Activated CD8-positive, alpha-beta T cell treated with anti-CD3 and anti-CD28 coated beads for 36 hours (primary cell): ENCODE measurements at places on chromosomes 3 and 15. TPM values are rescaled to one million over a fixed set of nuclear protein-coding genes. Genes with fewer than 3 reads are reported as not detected.

- H3K4me1 ChIP-seq, result peaks cover 5% of the 10 kb centered on the region
- H3K4me3 ChIP-seq, result no peak overlapping the region
- H3K27me3 ChIP-seq, result peaks cover 43% of the 10 kb centered on the region
- no peak overlapping the region for H3K27ac ChIP-seq
- DNase-seq, result no peak
Measured at GRCh38 chr3:141656771-141657170, 81.3 kb upstream of the RNF7 start.

GRCh38 chr3:54968546-54969172, 40.8 kb upstream of the LRTM1 start:
- DNase-seq, result no peak
- H3K36me3 ChIP-seq, result no peaks in the 10 kb centered on the region
- no peak overlapping the region for H3K4me3 ChIP-seq
- peaks cover 2% of the 10 kb centered on the region for H3K27me3 ChIP-seq

The RAB11A gene
- 106 TPM for total RNA-seq

- DNase-seq, result peak; percentile 76
- peaks cover 6% of the 10 kb centered on the region for H3K36me3 ChIP-seq
- peak overlapping the region; percentile 10 for H3K4me3 ChIP-seq
- H3K27ac ChIP-seq, result peak overlapping the region; percentile 87
Measured at GRCh38 chr3:46098319-46098761, 71.1 kb upstream of the XCR1 start.

The TMEM44 gene
- 5.0 TPM for total RNA-seq

- no peak overlapping the region for H3K4me3 ChIP-seq
- H3K36me3 ChIP-seq, result no peaks in the 10 kb centered on the region
- peaks cover 2% of the 10 kb centered on the region for H3K4me1 ChIP-seq
- no peaks in the 10 kb centered on the region for H3K27me3 ChIP-seq
- no peak for DNase-seq
Measured at GRCh38 chr3:52441772-52442332, 3.1 kb downstream of the SEMA3G start.
